ENCODE measurements at places on chromosomes 5 and 9. TPM values are rescaled to one million over a fixed set of nuclear protein-coding genes. Genes with fewer than 3 reads are reported as not detected.

The ASPN gene
- 48.3 TPM for total RNA-seq

The SHOC1 gene
- total RNA-seq, result 0.28 TPM

The SLCO4C1 gene
- total RNA-seq, result not detected

The NR2F1 gene
- 29.2 TPM for total RNA-seq

The SH2D3C gene
- 38.1 TPM for total RNA-seq

The LTC4S gene
- total RNA-seq, result 22.9 TPM

The PCDHGA3 gene
- 6.2 TPM for total RNA-seq

The INSL4 gene
- not detected for total RNA-seq

The DRD1 gene
- total RNA-seq, result not detected

The HMMR gene
- 13.8 TPM for total RNA-seq

The ROPN1L gene
- total RNA-seq, result not detected

The GLDC gene
- total RNA-seq, result 8.4 TPM

The PCDHGA8 gene
- total RNA-seq, result 9.0 TPM

The EPB41L4A gene
- 47.1 TPM for total RNA-seq

The NRG2 gene
- total RNA-seq, result 4.5 TPM

The WNK2 gene
- 31.9 TPM for total RNA-seq

The NR4A3 gene
- total RNA-seq, result 5.5 TPM

The TMEM252 gene
- not detected for total RNA-seq

DNA sequence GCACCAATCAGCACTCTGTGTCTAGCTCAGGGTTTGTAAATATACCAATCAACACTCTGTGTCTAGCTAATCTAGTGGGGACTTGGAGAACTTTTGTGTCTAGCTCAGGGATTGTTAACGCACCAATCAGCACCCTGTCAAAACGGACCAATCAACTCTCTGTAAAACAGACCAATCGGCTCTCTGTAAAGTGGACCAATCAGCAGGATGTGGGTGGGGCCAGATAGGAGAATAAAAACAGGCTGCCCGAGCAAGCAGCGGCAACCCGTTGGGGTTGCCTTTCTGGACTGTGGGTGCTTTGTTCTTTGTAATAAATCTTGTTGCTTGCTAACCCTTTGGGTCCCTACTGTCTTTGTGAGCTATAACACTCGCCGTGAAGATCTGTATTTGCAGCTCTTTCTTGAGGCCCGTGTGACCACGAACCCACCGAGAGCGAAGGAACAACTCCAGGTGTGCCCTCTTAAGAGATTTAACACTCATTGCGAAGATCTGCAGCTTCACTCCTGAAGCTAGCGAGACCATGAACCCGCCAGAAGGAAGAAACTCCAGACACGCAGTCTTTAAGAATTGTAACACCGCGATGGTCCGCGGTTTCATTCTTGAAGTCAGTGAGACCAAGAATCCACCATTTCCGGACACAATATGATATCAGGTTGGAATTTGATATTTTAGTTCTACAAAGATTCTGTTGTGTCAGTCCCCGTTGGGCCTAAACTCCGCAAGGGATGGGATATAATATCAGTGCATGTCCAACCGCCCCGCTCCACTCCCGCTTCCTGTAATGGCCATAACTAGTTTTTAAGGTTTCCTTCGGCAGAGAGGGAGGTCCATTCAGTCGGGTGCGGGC lies 740 bp upstream of the TRMT10B start:
- H3K27me3 ChIP-seq, result no peaks in the 10 kb centered on the region
- H3K4me3 ChIP-seq, result peak overlapping the region; percentile 97
- H3K27ac ChIP-seq, result peak overlapping the region; percentile 91
- no peak for DNase-seq

- H3K4me3 ChIP-seq, result no peak overlapping the region
- H3K27ac ChIP-seq, result peak overlapping the region; percentile 77
- peak; percentile 66 for DNase-seq
- no peaks in the 10 kb centered on the region for H3K27me3 ChIP-seq
Measured at GRCh38 chr5:172920447-172920849, 38.8 kb upstream of the RPL26L1 start.

DNA sequence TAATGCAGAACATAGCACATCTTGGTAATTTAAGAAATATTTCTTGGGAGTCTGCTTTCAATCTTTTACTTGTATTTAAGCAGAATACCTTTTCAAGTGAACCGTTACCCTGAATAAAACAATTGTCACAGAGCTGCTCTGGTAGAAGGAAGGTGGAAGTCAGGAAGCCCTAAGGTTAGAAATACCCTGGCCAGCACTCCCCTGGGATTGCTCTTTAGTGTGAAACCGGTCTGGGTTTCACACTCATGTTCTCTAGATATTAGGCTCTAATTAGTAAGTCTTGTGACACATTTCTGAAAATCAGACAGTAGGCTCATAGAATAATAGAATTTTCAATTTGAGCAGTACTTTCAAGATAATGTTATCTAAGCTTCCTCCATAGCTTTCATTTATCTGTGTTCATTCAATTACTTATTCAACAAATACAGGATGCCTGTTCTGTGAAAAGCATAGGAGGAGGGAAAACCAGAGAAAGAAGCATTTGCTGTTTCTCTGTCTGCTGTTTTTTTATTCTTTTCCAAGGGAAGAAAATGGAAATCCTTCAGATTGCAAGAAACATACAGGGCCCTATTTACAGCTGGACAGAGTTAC lies 825.5 kb downstream of the TLR4 start:
- no peak overlapping the region for H3K4me3 ChIP-seq
- no peak for DNase-seq
- no peaks in the 10 kb centered on the region for H3K27me3 ChIP-seq
- no peaks in the 10 kb centered on the region for H3K4me1 ChIP-seq
- H3K36me3 ChIP-seq, result no peaks in the 10 kb centered on the region

- H3K27me3 ChIP-seq, result no peaks in the 10 kb centered on the region
- no peaks in the 10 kb centered on the region for H3K36me3 ChIP-seq
- no peak overlapping the region for H3K4me3 ChIP-seq
- peak overlapping the region; percentile 65 for H3K27ac ChIP-seq
- no peaks in the 10 kb centered on the region for H3K4me1 ChIP-seq
- peak; percentile 61 for DNase-seq
Measured at GRCh38 chr9:1231998-1232919, 182.1 kb downstream of the DMRT2 start.

- H3K36me3 ChIP-seq, result no peaks in the 10 kb centered on the region
- no peak overlapping the region for H3K27ac ChIP-seq
- no peaks in the 10 kb centered on the region for H3K4me1 ChIP-seq
- no peak for DNase-seq
- no peak overlapping the region for H3K4me3 ChIP-seq
Measured at GRCh38 chr5:102411-103043, 10.6 kb downstream of the PLEKHG4B start.

DNA sequence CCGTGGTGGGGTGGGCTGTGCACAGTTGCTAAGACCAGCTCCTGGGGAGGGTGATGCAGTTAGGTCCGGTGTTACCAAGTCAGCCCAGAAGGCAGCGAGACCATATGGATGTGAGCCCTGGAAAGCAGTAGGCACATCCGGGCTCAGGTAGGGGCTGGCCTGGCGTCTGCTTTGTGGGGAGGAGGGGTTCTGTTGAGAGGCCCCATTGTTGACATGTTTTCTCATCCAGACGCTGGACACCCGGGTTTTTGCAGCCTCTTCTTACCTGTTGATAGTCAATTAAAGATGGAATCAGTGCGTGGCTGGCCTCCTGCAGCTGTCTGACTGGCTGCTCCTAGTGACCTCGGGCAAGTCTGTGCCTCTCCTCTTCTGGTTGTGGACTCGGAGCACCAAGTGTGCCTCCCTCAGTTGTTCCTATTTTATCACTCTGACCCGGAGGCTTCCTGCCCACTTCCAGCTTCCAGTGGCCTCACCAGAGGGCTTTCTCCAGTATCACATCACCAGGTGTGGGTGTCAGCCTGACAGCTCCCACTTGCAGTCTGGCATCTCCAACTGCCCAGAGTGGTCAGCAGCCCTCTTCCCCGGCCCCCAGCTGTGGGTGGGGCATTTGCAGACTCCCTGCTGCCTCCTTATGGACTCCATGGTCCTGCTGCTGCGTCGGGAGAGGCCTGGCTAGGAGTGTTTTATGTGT lies 90.8 kb downstream of the EHMT1 start:
- no peaks in the 10 kb centered on the region for H3K4me1 ChIP-seq
- H3K36me3 ChIP-seq, result no peaks in the 10 kb centered on the region
- DNase-seq, result no peak
- H3K4me3 ChIP-seq, result no peak overlapping the region
- H3K27me3 ChIP-seq, result no peaks in the 10 kb centered on the region

- H3K27ac ChIP-seq, result no peak overlapping the region
- no peaks in the 10 kb centered on the region for H3K27me3 ChIP-seq
- H3K4me3 ChIP-seq, result no peak overlapping the region
- DNase-seq, result no peak
Measured at GRCh38 chr9:16901590-16901989, 31.1 kb upstream of the BNC2 start.

DNA sequence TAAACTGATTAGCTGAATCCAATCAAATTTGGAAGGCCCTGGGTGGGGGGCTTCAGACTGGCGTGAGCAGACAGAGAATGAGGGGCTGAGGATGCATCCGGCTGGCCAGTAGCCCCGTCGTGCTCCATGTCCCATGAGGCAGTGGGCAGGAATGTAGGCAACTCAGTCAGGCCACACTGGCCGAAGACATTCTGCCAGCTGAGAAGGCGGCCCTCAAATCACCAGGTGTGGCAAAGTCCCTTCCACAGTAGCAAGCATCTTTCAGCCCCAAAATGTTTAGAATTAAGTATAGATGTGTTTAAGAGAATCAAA lies 25.7 kb upstream of the LAMC3 start:
- H3K4me1 ChIP-seq, result no peaks in the 10 kb centered on the region
- no peaks in the 10 kb centered on the region for H3K36me3 ChIP-seq
- no peak overlapping the region for H3K27ac ChIP-seq

GRCh38 chr5:158163451-158164295 lies 304.7 kb upstream of the CLINT1 start:
- no peaks in the 10 kb centered on the region for H3K4me1 ChIP-seq
- no peaks in the 10 kb centered on the region for H3K27me3 ChIP-seq
- H3K27ac ChIP-seq, result no peak overlapping the region
- no peaks in the 10 kb centered on the region for H3K36me3 ChIP-seq
- H3K4me3 ChIP-seq, result no peak overlapping the region

- no peaks in the 10 kb centered on the region for H3K27me3 ChIP-seq
- H3K27ac ChIP-seq, result no peak overlapping the region
- H3K36me3 ChIP-seq, result no peaks in the 10 kb centered on the region
- no peak for DNase-seq
- H3K4me1 ChIP-seq, result no peaks in the 10 kb centered on the region
- no peak overlapping the region for H3K4me3 ChIP-seq
Measured at GRCh38 chr9:33687779-33688178, 107.6 kb upstream of the PRSS3 start.

- peak overlapping the region; percentile 15 for H3K4me3 ChIP-seq
- no peak overlapping the region for H3K27ac ChIP-seq
- no peak for DNase-seq
Measured at GRCh38 chr5:926417-927171, 33.9 kb downstream of the TRIP13 start.

DNA sequence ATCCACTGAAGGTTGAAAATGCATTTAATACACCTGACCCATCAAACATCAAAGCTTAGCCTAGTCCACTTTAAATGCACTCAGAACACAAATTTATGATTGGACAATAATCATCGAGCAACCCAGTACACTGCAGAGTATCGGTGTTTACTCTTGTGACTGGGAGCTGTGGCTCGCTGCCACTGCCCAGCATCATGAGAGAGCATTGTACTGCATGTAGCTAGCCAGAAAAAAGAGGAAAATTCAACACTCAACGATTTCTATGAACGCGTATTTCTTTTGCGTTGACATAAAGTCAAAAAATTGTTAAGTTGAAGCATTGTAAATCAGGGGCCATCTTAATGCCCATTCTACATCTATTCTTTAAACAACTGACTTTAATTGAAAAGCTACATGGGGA lies 95.1 kb upstream of the CD180 start:
- no peaks in the 10 kb centered on the region for H3K36me3 ChIP-seq
- peak overlapping the region; percentile 85 for H3K27ac ChIP-seq
- peaks cover 12% of the 10 kb centered on the region for H3K4me1 ChIP-seq
- no peaks in the 10 kb centered on the region for H3K27me3 ChIP-seq

GRCh38 chr5:172303572-172304335 lies 20.2 kb upstream of the UBTD2 start:
- H3K4me3 ChIP-seq, result no peak overlapping the region
- no peaks in the 10 kb centered on the region for H3K4me1 ChIP-seq
- H3K36me3 ChIP-seq, result no peaks in the 10 kb centered on the region
- H3K27me3 ChIP-seq, result no peaks in the 10 kb centered on the region

GRCh38 chr9:114621975-114622609 lies 11.0 kb downstream of the TMEM268 start:
- DNase-seq, result no peak
- no peaks in the 10 kb centered on the region for H3K4me1 ChIP-seq
- no peak overlapping the region for H3K4me3 ChIP-seq

DNA sequence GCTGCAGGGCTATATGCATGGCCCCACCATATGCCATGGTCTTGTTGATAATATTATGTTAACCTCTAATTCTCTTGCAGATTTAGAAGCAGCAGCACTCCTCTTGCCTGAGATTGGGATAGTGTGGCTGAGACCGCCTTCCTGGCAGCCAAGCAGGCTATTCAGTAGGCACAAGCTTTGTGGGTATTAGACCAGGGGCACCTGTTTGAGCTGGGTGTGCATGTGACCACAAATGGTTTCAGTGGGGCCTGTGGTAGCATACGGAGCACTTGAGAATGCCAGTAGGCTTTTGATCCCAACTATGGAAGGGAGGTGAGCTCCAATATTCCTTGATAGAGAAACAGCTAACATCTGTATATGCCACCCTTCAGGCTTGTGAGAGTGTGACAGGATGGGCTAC lies 625.1 kb upstream of the NUDT12 start:
- no peak for DNase-seq
- H3K36me3 ChIP-seq, result no peaks in the 10 kb centered on the region
- H3K4me3 ChIP-seq, result no peak overlapping the region
- H3K27ac ChIP-seq, result no peak overlapping the region
- no peaks in the 10 kb centered on the region for H3K4me1 ChIP-seq
- H3K27me3 ChIP-seq, result no peaks in the 10 kb centered on the region

- H3K36me3 ChIP-seq, result no peaks in the 10 kb centered on the region
- DNase-seq, result no peak
- no peaks in the 10 kb centered on the region for H3K4me1 ChIP-seq
- H3K27me3 ChIP-seq, result no peaks in the 10 kb centered on the region
Measured at GRCh38 chr5:40413743-40414142, 266.0 kb upstream of the PTGER4 start.

DNA sequence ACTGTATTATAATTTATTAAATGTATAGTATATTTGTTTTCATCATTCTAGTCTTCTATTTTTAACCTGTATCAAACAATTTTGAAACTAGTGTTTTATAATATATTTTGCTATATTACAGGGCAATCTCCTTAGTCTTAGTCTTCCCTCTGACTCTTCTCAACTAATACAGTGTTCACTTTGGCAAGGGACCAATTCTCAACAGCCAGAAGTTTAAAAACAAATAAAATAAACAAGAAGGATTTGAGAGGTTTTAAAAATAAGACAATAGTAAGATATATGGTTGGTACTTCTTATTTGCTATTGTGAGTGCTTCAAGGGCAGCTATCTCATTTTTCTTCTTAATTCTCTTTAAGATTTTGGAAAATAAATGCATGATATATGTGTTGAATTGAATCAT lies 167.2 kb downstream of the RAB3C start:
- H3K27me3 ChIP-seq, result no peaks in the 10 kb centered on the region
- no peak overlapping the region for H3K4me3 ChIP-seq
- no peaks in the 10 kb centered on the region for H3K4me1 ChIP-seq
- no peak for DNase-seq
- no peaks in the 10 kb centered on the region for H3K36me3 ChIP-seq

- no peaks in the 10 kb centered on the region for H3K4me1 ChIP-seq
- no peak overlapping the region for H3K27ac ChIP-seq
- no peak overlapping the region for H3K4me3 ChIP-seq
- no peaks in the 10 kb centered on the region for H3K27me3 ChIP-seq
Measured at GRCh38 chr5:126137891-126138280, 285.3 kb upstream of the GRAMD2B start.
